ENCODE measurements at places on chromosomes 1 and 21.

- no peak for DNase-seq
These were observed 137.4 kb downstream of the CNIH3 start for GRCh38 chr1:224753491-224753890.

DNA sequence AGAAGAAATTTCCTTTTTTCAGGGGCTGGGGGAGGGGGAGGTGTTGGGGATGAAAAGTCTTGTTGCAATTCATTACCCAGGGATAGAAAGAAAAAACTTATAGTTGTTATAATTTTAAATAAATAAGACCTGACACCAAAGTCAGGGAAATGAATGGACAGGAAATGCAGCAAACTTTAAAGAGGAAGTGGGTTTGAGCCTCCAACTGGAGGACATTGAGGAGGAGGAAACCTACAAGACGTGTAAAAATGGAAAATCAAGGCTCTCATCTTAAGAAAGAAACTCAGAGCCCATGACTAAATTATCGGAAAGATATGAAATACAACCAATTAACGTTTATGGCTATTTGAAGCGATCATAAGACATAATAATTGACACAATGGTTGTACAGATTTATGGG, 54.4 kb downstream of the NIBAN1 start:
- no peak for DNase-seq

- no peak for DNase-seq
These were observed 22.4 kb upstream of the ABCD3 start for GRCh38 chr1:94395748-94396309.

DNA sequence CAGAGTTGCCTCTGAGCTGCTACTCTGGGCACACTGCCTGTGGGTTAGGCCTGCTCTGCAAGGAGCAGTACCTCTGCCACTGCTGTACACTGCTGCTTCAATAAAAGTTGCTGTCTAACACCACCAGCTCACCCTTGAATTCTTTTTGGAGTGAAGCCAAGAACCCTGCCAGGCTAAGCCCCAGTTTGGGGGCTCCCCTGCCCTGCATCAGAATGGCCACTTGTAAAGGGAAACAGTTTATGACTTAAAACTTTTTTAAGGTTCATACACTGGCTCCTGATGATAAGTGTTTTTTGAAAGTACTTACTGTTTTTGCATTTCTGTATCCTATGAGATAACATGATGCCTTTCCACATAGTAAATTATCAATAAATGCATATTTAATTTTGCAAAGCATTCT, 310.0 kb downstream of the LMO4 start:
- DNase-seq, result no peak

- no peak for DNase-seq
These were observed 21.2 kb downstream of the ATP1A1 start for GRCh38 chr1:116394270-116394669.

- DNase-seq, result no peak
These were observed 159.0 kb upstream of the GALNT2 start for GRCh38 chr1:229907884-229908638.

GRCh38 chr1:205424901-205425600, 3.2 kb upstream of the LEMD1 start:
- DNase-seq, result no peak

- DNase-seq, result peak; percentile 76
These were observed 1.1 kb downstream of the TAGLN2 start for GRCh38 chr1:159924025-159924790.

- DNase-seq, result no peak
These were observed 27.8 kb downstream of the CBR1 start for GRCh38 chr21:36097427-36098181.

- no peak for DNase-seq
These were observed 186.4 kb upstream of the ZNHIT6 start for GRCh38 chr1:85894651-85895050.

DNA sequence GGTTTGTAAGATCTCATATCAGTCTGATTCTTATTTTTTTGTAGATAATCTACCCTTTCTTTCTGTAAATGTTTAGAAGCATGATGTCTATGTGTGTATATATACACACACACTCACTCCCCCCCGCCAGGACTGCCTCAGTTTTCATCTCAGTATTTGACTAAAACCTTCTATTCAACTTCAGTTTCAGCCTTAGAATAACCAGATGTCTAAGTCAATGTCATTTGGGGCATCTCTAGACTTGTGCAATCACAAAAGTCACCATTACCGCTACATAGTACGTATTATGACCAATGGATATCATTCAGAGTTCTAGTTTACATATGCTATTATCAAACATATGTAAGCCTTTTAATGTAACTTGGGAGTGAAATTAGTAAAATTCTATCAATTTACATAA, 53.3 kb upstream of the BOLA1 start:
- DNase-seq, result no peak

DNA sequence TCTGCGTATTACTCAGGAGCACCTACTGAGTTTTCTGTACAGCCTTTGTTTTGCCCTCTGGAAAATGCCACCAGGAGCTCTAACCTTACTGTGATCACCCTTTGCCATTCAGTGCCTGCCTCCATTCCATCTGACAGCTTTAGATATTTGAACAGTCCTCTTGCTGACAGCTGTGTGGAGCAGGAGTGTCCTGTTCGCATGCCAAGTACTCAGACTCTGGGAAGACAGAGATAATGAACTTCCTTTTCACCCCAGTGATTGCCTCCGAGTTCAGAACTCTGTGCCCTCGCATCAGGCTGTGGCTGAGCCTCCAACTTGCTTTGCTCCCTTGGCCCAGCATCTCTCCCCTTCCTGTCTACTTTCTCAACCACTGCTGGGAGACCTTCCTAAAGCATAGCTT, 74.0 kb downstream of the CACNA1E start:
- DNase-seq, result no peak

- peak; percentile 66 for DNase-seq
These were observed 27.7 kb upstream of the DYRK1A start for GRCh38 chr21:37338671-37339551.

DNA sequence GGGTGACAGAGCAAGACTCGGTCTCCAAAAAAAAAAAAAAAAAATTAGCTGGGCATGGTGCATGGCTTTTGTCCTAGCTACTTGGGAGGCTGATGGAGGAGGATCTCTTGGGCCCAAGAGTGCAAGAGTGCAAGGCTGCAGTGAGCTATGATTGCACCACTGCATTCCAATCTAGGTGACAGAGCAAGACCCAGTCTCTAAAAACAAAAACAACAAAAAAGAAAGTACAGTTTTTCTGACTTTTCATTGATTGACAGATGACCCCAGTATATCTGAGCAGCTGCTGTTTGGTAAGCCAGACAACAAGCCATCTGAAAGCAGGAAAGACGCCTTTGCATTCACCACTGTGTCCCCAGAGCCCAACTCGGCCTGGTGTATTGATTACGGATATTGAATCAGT, 10.9 kb upstream of the DPT start:
- DNase-seq, result no peak

GRCh38 chr1:236041631-236042618, 23.0 kb downstream of the NID1 start:
- no peak for DNase-seq

GRCh38 chr1:71834601-71835441, 447.5 kb downstream of the NEGR1 start:
- DNase-seq, result no peak

GRCh38 chr1:114164840-114165543, 11.3 kb upstream of the SYT6 start:
- no peak for DNase-seq

DNA sequence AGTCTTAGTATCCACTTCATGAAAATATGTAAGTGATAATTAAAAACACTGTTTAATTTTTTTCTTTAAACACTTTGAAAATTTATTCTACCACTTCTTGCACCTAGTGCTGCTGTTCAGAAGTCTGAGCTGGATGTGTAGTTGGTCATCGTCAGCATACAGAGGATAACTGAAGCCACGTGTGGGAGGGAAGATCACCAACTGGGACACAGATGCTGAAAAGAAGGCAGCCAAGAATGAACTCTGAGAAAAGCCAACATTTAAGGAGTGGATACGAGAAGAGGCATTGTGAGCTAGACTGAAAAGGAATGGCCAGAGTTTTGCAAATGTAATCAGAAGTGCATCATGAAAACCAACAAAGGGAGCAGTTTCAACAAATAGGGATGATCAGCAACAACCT, 24.6 kb upstream of the CLCA4 start:
- DNase-seq, result no peak

DNA sequence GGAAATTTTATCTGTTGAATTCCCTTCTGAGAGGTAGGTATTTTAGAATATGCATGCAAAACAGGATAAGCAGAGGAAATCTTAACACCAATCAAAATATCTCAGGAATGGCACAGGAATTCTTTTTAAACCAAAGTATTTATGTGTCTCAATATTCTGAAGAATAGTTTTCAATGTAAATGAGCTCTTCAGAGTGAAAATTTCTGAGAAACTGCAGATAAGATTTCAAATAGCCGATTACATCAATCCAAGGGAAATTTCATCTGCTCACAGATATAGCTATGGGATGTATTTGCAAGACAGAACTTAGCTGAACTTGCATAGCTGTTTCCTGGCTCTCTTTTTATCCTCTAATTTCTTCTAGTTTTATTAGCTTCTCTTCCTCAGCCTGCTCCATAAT, 209.5 kb downstream of the GRIK1 start:
- no peak for DNase-seq

GRCh38 chr1:7589080-7589735, 181.9 kb upstream of the VAMP3 start:
- no peak for DNase-seq

GRCh38 chr1:2205191-2205952, 10.8 kb upstream of the FAAP20 start:
- DNase-seq, result peak; percentile 81

DNA sequence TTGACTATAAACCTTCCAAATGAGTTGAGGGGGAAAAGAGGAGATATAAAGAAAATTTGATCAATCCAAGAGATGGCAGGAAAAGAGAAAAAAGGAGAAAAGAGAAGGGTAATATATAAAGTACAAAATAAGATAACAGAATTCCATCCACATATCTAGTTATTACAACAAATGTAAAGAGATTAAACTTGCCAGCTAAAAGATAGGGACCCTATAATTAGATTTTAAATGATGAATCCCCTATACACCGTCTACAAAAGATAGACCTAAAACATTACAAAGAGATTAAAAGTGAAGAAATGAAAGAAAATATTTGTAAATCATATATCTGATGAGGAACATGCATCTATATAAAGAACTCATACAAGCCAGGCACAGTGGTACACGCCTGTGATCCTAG, 63.1 kb downstream of the CHD5 start:
- DNase-seq, result no peak

- DNase-seq, result no peak
These were observed 1.2 kb downstream of the RAB25 start for GRCh38 chr1:156062189-156062588.

DNA sequence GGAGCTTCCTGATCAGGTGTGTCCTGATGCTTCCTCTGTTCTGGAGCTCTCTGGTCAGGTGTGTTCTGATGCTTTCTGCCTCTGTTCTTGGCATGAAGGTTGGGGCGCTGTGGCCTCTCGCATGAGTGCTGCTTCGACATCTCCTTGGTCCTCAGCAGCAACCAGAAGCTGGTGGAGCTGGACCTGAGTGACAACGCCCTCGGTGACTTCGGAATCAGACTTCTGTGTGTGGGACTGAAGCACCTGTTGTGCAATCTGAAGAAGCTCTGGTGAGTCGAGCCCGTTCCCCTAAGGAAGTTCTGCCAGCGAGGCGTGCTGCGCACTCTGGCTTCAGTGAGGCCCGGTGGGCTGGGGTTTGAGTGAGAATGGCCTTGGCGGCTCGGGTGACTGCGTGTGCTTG, 18.0 kb downstream of the NLRP3 start:
- no peak for DNase-seq

DNA sequence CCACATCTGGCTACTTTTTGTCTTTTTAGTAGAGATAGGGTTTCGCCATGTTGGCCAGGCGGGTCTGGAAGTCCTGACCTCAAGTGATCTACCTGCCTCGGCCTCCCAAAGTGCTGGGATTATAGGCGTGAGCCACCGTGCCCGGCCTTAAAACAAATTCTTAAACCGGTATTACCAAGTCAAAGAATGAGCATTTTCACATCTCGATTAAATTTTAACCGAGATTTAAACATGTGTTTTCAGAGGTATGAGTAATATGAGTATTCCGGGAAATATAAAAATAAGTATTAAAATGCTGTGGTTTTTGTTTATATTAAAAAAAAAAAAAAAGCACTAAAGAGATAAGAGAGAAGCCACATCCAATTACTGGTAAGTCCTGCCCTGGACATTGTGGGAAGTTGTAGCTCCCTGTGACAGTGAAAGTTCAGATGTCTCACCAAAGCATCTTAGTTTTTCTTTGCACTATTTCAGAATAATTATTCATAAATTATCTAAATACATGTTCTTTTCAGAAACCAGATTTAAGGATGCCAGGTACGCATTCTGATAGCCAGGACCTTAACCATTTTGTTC, 24.9 kb downstream of the ZNF281 start:
- no peak for DNase-seq

DNA sequence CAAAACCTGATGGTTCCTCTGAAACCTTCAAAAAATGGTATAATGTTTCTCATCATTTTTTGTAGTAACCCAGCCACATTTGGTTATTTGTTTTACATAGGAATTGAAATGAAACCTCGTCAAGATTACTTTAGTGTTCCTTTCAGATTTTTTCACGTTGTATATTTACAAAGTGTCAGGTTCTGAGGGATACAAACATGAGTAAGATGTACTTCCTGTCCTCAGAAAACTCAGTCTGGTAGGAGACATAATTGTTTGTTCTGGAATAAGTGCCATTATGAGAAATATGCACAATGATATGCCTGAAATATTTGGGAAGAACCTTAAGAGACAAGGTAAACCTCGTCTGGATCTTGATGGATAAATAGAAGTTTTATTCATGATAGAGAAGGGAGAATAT, 145.5 kb downstream of the USP25 start:
- no peak for DNase-seq

- no peak for DNase-seq
These were observed 344.8 kb upstream of the KAZN start for GRCh38 chr1:14253676-14254075.

- no peak for DNase-seq
These were observed 79.3 kb upstream of the LYST start for GRCh38 chr1:235945775-235946570.

DNA sequence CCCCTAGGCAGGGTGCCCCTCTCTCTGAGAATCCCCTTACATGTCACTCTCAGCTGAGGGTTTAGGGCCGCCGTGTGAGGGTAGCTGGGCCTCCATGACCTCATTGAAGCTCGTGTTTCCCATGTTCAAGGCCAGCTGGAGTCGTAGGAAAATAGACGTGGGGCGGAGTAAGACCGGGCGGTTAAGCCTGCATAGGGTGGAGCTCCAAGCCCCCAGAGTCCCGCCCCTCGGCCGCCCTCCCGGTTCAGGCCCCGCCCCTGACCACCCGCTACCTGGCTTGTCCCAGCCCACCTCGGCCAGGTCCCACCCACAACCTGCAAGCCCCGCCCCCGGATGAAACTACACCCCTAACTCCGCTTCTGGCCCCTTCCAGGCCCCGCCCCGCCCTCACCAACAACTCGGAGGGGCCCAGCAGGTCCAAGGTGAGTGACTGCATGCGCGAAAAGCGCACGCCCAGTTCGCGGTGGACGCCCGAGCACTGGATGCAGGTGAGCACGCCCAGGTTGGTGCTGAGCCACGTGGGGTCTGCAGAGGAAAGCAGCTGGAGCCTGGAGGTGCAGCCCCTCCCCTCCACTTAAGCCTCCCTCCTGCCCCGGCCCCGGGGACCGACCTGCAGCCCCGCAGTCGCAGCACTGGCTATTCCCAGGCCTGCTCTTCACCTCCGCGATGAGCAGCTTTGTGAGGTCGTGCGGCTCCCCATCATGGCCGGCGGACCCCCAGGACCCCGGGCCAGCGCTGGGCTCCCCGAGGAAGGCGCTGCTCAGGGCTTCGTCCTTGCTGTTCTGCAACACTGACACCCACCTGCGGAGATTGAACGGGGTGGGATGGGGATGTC, 12.2 kb upstream of the TCEA3 start:
- no peak for DNase-seq

- no peak for DNase-seq
These were observed 129.8 kb upstream of the DAB1 start for GRCh38 chr1:57553666-57554065.
